Panc1 (cell line): ENCODE measurements at places on chromosomes 13 and 19.

- no peak for DNase-seq
Observed at GRCh38 chr19:30263830-30264381, 108.3 kb upstream of the ZNF536 start.

DNA sequence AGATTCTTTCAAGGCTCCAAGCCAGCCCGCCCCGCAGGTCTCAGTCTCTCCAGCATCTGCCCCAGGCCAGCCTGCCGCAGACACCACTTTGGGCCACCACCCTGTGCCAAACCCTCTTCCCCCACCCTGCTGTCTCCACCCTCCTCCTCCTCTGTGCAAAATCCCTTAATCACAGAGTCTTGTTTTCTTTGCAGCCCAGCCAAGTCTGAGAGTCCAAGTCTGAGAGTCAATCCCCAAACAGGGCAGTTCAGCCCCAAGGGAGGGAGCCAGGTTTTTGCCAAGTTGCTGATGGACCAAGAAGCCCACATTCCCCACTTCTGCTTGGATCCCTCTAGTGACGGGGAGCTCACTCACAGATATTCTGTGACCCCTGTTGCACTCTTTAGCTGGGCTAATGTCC lies 3.1 kb downstream of the ADAMTS10 start:
- DNase-seq = no peak

DNA sequence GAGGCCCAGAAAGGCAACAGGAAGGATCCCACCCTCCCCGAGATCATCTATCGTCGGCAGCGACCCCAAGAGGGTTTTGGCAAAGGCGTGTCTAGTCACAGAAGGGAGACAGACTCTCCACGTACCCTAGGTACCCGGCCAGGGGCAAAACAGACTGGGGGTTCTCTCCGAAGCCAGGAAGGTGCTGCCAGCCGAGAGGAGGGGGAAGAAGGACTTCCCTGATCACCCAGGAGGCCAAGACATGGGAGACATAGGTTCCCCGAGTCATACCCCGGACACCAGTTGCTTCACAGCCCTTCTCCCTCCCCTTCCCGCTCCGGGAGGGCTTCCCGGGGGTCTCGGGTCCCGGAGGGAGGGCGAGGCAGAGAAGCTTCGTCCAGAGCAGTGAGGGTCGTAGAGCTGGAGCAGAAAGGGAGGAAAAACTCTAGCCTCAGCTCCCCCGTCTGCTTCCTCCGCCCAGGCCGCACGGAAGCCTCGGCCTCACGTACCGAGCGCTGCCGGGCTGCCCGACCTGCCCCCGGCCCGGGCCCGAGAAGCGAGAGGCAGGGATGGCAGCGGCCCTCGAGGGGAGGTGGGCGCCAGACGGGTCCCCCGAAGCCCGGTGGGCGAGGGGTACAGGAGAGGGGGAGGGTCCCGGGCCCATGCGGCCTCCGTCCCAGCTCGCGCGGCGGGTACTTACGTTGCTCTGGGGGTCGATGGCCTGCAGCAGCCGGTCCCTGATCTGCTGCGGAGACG lies 644 bp downstream of the MED26 start:
- DNase-seq = no peak

DNA sequence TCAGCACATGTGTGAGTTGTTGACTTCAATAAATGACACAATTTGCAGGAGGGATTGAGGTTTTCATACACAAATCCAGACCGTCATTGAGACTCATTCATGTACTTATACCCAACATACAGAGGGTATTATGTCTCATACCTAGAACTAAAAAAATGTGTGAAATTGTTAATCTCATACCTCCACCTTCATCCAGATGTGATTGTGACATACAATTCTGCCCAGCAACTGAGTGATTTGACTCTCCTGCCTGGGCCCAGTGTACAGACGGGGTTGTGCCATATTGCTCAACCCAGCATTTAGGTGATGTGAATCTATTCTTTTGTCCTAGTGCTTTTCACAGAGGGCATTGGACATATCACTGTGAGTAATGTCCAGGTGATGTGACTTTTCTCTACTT lies 12.6 kb upstream of the ZNF681 start:
- DNase-seq = no peak

GRCh38 chr13:105804561-105805190 lies 730.8 kb downstream of the EFNB2 start:
- DNase-seq = no peak

- DNase-seq = no peak
Observed at GRCh38 chr13:43988302-43988701, 108.6 kb downstream of the LACC1 start.

DNA sequence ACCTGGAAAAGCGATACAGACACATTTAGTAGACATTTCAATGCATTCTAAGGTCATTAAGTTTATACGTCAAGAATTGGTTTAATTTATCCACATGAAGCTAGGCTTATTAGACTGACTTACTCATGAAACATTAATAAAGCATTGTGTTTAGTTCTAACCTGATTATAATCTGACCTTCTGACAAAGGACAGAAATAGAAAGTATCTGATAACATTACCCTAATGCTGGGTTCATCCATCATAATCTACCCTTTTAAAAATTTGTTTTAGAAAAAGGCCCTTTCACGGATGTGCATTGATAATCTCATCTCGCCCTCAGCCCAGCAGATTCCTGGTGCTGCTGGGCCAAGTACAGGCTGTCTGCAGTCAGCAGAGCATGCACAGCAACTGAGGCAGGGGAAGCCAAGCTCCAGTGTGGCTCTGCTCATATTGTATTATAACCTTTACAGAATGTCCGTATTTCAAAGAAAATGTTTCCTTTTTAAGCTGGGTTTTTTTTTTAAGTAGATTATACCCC lies 142.1 kb upstream of the MAB21L1 start:
- DNase-seq = no peak

- no peak for DNase-seq
Observed at GRCh38 chr13:94192431-94192975, 287.0 kb downstream of the DCT start.

DNA sequence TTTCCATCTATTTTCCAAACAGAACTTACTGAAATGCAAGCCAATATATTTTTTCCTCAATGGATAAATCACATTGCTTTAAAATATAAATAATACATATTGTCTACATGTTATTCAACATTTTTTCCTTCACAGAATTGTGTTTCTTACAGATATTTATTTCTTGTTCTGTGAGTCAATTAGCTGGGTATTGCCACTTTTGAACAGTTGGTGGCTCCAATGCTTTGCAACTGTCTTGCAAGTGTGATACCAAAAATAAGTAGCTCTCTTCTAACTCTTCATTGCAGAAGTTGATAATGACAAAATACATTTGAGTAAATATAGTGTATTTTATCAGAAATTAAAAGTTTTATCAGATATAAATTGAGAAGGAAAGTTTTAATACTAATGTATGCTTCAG lies 17.1 kb upstream of the GPC5 start:
- DNase-seq = no peak

- no peak for DNase-seq
Observed at GRCh38 chr13:28411831-28412353, 83.0 kb downstream of the FLT1 start.

DNA sequence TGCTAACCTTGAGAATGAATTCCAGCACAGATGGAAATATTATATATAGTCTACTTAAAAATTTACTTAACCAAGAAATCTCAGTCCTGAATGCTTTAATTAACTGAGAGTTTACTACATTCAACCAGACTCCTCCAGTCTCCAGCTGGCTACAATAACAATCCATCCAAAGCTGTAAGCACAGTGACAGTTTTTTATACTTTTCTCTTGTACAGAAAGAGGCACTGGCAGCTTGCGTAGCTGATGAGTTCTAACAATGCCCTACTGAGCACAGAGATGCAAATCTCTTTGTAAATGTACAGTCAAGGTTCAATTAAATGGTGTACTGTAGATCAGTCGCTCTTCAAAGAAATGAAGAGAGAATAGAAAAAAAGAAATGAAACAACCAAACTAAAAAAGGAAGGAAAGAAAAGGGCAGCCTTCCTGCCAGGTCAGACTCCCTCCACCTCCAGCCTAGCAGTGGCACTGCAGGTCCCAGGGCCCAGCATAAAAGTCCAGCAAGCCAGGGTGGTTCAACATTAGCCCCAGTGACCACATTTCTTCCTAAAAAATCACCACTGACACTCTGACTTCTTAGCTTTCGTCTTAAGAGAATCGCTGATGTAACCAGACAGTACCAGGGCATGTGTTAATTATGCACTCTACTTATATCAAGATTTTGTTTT lies 88.4 kb downstream of the SACS start:
- no peak for DNase-seq

- DNase-seq = no peak
Observed at GRCh38 chr13:32983058-32983457, 33.2 kb upstream of the KL start.
